ENCODE measurements at places on chromosomes 7 and 10. TPM values are rescaled to one million over a fixed set of nuclear protein-coding genes. Genes with fewer than 3 reads are reported as not detected.

GRCh38 chr7:25752154-25752553 is 399.8 kb upstream of the NFE2L3 start:
- DNase-seq, result no peak

Gene EZH2
- 49.5 TPM for polyA plus RNA-seq

Gene ITGA8
- polyA plus RNA-seq, result 48.1 TPM

DNA sequence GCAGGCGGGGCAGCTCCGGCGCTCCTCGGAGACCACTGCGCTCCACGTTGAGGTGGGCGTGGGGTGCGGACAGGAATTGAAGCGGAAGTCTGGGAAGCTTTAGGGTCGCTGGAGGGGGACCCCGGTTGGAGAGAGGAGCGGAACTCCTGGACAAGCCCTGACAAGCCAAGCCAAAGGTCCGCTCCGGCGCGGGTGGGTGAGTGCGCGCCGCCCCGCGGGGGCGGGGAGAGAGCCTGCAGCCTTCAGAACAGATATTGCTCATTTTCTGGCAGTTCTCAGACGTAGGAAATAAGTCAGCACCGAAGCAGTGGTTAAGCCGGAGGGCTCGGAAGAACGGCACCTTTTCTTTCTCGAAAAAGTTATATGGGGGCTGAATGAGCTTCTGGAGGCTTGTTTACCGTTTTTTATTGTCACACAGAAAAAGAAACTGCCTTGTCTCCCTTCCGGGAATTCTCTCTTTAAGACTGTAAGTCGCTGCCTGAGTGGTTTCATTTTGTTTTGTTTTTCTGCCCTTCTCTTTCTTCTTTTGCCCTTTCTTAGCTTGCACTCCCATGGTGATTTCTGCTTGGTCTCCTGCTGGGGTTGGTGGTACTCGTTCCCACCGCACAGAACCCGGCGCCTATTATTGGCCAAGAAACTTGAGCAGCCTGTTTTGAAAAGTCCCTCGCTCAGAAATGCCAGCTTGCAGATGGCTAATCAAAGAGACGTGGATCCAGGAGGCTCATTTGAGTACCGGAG is 732 bp downstream of the FAS start:
- DNase-seq, result peak; percentile 67

Data from left renal cortex interstitium (tissue), 4 donors.